NCI-H1417 treated with DMSO at 0.1 percent for 48 hours (cell line): ENCODE measurements at places on chromosomes 13 and 19.

- no peak for DNase-seq
Measured at GRCh38 chr13:41767801-41768200, 193.1 kb downstream of the VWA8 start.

DNA sequence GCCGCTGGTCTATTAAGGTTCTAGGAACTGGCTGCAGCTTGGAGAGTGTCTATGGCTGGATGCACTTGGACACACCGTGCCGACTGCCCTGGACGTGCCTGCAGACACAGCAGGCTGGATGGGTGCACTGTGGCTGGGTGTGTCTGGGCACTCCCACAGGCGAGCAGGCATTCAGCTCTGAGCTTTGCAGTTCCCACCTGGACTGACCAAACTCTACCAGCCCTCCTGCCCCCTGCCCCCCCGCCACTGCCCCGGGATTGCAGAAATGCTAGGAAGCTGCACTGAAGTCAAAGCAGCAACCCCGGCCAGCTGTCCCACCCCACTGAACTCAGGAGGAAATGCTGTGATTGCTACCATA, 7.0 kb upstream of the LRP3 start:
- no peak for DNase-seq

DNA sequence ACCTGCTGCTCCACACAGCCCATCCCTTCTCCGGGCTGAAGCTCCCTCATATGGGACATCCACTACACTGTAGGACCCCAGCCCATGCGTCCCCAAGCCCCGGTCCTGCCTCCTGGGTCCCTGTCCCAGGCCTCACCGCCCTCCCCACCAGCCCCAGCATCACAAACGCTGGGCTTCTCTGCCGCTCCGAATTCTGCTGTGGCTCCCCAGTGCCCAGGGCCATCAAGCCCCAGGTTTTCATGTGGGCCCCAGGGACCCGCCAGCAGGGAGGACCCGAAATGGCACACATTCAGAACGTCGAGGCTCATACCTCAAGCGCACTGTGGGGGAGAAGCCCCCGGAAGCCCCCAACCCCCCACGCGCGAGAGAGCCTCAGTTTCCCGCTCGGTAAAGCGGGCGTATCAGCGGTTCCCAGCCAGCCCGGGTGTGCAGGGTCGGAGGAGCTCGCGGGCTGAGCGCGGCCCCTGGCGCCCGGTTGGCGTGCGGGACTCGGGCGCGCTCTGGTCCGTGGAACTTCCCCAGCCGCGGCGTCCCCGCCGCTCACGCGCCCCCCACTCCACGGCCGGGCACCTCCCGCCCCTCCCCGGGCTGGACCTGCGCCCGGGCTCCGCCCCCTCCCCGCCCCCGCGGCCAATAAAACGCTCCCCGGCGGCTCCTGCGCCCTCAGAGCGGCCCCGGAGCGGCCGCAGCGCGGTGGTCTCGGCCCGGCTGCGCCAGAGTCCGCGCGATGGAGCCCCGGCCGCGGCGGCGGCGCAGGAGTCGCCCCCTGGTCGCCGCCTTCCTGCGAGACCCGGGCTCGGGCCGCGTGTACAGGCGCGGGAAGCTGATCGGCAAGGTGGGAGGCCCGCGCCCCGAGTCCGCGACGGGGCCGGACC, at the start of gene PLK5:
Gene PLK5 (plus strand): TSS at position 666 of the 875 bp plus-strand sequence. CDS start 2,920 bp downstream, outside the sequence.
- no peak for DNase-seq

DNA sequence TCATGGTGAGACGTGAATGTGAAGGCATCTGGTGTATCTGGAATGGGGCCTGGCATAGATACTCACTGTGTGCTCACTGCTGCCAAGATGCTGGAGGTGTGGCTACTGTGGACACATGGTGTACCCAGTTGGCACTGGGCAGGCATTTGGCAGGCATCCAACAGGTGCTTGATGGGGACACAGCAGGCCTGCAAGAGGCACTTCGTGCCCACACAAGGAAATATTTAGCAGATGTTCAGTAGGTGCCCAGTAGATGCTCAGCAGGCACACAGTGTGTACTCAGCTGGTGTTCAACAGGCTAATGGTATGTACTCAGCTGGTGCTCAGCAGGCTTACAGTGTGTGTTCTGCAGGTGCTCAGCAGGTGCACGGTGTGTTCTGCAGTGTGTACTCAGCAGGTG, 14.2 kb downstream of the CRTC1 start:
- DNase-seq, result no peak

- no peak for DNase-seq
Measured at GRCh38 chr19:11125994-11126685, 29.4 kb downstream of the SPC24 start.

DNA sequence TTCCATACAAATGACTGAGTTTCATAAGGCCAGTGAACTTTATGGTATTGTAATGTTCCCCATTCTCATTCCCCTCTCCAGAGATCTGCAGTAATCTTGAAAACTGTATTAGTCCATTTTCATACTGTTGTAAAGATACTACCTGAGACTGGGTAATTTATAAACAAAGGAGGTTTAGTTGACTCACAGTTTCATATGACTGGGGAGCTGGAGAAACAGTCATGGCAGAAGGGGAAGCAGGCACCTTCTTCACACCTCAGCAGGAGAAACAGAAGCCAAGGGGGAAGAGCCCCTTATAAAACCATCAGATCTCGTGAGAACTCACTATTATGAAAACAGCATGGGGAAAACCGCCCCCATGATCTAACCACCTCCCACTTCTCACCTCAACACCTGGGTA, 318.7 kb upstream of the KLF12 start:
- DNase-seq, result no peak

GRCh38 chr19:3365836-3366752, at the start of gene NFIC:
TSS of gene NFIC (plus strand) at chr19:3366583. CDS start at chr19:3366637, 54 bp downstream.
- no peak for DNase-seq

DNA sequence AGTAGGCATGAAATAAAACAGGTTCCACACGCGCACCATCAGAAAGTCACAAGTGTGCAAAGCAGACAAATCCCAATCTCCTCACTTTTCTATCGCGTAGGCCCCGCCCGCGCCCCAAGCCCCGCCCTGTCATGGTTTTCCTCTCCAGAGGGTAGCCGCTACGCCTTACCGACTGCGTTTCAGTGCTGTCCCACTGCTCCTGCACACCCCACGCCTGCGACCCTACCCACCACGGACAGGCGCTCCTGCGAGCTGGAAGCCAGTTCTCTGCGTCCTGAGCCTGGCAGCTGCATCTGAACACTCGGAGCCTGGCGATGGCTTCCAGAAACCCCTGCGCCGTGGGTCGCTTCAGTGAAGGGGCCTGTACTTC, 379 bp upstream of the ZNF470 start:
- DNase-seq, result no peak

DNA sequence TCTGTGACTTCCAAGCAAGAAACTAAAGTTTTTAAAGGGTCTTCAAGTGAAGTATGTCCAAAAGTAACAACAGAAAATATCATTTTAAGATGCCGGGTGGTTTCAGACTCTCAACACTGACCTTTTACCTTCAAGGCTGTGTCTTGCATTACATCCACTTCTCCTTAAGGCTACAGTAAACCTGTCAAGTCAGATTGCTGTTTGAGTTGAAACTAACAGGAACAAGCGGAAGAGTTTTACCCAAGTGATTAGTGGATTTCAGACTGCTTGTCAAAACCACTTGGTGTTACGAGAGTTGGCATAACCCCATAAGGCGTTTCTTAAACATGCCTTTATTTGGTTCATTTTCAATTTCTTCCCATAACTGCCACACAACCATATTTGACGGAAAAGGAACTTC, 283.1 kb downstream of the DCT start:
- DNase-seq, result no peak

DNA sequence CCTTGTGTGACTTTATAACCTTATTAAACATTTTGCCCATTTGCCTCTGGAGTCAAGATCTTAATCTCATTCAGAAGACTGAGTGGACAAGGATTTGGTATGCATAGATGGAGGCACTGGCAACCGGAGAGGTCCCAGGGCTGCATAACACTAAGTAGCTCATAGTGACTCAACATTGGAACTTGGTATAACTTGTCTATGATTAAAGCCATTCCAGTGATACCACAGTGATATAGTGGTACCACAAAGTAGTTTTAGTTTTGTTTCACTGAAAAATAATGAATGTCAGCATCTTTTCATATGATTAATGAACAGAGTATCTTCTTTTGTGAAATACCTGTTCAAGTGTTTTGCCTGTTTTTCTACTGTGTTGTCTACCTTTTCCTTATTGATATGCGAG, 26.4 kb downstream of the CDK8 start:
- no peak for DNase-seq

GRCh38 chr13:24187185-24187584, 26.7 kb downstream of the SPATA13 start:
- DNase-seq, result no peak

DNA sequence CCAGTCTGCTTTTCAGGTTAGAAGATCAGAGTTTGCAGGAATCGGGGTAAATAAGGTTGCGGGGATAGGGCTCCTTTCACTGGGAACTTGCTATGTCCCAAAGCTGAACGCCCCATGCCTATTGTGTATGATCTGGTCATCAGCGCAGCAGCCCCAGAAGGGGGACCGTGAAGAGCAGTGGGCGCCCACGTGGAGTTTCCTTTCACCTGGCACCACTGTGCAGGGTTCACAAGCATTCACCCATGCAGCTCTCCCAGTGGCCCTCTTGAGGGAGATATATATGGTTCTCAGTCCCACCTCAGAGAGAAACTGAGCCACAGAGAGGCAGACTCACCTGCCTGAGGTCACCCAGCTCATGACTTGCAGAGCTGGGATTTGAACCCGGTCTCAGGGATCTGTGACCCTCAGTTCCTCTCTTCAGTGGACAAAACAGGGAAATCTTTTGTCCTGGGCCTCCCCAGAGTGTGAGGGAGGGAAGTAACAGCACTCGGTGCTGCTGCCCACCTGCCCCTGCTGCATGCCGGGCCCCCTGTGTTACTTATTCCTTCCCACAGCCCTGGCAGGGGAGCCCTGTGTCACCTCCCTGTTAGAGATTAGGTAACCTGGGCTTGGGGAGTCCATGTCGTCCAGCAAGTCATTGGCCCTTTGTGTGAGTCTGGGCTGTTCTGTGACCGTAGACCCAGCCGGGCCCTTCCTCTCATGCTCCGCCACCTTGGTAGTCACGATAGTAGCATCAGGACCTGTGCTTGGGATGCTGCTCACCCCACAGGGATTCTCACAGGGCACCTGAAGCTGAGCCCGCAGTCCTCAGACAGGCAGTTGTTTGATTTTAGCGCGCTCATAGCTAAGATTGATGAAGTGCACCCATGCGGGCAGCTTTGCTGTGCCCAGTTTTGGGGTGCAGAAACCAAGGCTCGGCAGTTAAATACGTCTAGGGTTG, 27.9 kb downstream of the PPP5C start:
- no peak for DNase-seq

- DNase-seq, result no peak
Measured at GRCh38 chr19:45553464-45553863, 31.1 kb downstream of the OPA3 start.

GRCh38 chr19:6263735-6264444, 15.9 kb downstream of the MLLT1 start:
- no peak for DNase-seq

- DNase-seq, result no peak
Measured at GRCh38 chr19:31350693-31351055, 1.4 kb upstream of the TSHZ3 start.

DNA sequence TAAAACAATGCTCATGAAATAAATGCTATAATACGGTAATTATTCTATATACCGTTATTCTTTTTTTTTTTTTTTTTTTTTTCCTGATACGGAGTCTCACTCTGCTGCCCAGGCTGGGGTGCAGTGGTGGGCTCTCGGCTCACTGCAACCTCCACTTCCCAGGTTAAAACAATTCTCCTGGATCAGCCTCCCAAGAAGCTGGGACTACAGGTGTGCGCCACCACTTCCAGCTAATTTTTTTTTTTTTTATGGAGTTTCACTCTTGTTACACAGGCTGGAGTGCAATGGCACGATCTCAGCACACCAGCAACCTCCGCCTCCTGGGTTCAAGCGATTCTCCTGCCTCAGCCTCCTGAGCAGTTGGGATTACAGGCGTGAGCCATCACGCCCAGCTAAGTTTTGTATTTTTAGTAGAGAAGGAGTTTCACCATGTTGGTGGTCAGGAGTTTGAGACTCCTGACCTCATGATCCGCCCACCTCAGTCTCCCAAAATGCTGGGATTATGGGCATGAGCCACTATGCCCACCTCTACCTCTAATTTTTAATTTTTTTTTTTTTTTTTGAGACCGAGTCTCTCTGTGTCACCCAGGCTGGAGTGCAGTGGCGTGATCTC, 6.9 kb downstream of the PPP1R15A start:
- no peak for DNase-seq

- DNase-seq, result no peak
Measured at GRCh38 chr19:55247621-55248099, 11.2 kb downstream of the PPP6R1 start.
